ENCODE measurements at places on chromosomes 3 and 15. TPM values are rescaled to one million over a fixed set of nuclear protein-coding genes. Genes with fewer than 3 reads are reported as not detected.

The VEPH1 gene
- 5.3 TPM for total RNA-seq

The PARP15 gene
- total RNA-seq = 0.39 TPM

The STXBP5L gene
- total RNA-seq = not detected

The CHRM5 gene
- total RNA-seq = 0.13 TPM

The TGM4 gene
- total RNA-seq = 0.13 TPM

The TIMP4 gene
- 0.51 TPM for total RNA-seq
